ENCODE measurements at places on chromosomes 12 and 14.

DNA sequence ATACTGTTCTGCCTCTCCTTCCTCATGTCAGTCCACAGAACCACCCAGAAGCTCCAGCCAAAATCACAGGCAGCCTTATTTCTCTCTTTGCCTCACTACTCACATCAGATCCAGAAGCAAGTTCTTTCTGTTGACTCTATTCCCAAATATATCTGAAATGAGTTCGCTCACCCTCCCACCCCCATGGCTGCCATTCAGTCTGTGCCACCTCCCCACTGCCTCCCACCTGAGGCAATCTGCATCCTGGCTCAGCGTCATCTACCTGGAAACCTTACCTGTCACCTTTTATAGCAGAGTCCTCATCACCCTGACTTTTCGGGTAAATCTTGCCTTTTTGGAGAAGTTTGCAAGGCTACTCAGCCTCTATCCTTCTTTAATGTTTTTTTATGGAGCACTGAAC lies 501.8 kb downstream of the BCL11B start:
- no peak for DNase-seq

DNA sequence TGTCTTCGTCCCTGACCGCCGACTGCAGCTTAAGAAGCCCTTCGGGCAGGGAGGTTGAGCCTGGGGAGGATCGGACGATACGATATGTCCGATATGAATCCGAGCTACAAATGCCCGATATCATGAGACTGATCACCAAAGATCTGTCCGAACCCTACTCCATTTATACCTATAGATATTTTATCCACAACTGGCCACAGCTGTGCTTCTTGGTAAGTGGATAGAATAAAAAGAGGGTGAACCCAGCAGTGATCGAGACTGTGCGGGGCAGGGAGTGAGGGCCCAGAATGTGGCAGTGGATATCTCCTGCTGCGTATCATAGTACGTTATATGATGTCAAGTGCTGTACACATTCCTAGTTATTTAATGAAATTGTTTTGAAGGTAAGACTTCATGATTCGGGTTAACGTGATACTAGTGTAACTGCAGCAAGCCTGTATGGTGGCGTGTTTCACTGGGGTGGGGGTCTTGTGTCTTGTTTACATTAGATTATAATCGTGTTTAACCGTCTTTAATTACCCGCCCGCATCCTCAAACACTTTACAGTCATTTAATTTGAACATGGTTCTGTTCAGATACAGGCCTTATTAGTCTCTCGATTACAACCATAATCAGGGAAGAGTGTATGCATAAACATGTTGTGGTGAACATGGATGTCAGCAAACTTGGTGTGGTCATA lies 1.3 kb downstream of the NAA30 start:
- DNase-seq: no peak

GRCh38 chr12:4918950-4919660 lies 9.4 kb downstream of the KCNA1 start:
- no peak for DNase-seq

DNA sequence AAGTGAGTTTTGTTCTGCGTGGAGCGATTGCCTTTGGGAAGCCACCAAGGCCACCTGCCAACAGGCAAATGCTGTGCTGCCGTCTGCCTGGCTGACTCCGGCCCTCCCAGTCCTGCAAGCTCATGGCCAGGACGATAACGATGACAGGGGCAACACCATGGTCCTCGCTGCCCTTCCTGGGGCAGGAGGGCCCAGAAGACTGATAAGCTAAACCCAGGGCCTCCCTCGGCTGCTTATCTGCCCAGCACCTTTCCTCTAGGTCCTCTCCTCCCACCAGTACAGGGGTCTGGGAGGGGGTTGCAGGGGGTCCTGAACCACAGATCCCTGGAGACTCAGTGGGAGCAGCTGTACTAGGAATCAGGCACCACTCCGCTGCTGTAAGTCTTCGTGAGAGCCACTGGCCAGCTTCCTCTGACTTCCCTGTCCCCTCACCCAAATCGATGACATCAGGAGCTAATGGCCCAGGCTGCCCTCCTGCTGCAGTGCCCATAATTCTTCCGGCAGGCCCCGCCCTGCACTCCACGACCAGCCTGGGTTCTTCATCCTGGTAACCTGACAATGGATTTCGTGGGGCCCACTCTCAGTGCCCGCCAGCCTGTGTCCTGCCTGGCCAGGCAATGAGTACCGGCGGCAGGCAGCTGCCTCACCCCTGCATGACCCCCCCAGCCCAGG lies 5.1 kb downstream of the ANKRD9 start:
- no peak for DNase-seq

GRCh38 chr12:39443929-39444209 lies 949 bp upstream of the KIF21A start:
- no peak for DNase-seq

DNA sequence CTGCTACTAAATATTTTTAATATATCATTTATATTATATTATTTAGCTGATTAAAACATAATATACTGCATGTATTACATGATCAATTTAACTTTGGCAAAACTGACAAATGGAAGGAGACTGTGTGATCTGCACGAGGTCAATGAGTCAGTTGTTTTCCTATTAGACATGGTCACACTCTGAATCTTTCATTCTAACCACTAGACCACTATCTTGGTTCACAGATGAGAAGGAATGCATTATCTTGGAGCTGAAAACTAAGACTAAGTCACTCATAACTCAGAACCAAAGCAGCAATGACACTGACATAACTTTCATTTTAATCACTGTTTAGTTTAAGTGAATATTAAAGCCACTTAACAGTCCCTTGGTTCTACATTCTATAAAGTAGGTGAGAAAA lies 37.4 kb downstream of the GNPTAB start:
- peak; percentile 22 for DNase-seq

Measured in GM10248 (cell line).